Stimulated activated CD4-positive, alpha-beta T cell treated with anti-CD3 and anti-CD28 coated beads, TNF-alpha, amount 100 ng/mL, for 4 hours (primary cell): ENCODE measurements at places on chromosomes 2 and 18.

DNA sequence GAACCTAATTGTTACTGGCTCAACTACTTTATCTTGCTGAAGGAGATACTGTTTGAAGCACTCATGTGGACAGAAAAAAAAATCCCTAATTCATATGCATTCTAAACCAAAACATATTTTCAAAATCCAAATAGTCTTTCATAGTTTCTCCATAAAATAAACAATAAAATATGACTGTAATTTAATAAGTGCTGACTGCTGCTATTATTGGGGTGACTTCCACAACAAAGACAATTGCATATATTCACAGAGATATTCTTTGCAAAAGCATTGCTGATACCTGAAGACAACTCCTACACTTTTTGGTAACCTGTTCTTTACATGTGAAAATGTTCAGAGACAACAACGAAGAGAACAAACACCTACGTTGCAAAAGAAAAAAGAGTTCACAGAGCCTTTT is 73.1 kb upstream of the RPE start:
- no peak for DNase-seq

GRCh38 chr18:42157420-42157819 is 202.4 kb downstream of the PIK3C3 start:
- no peak for DNase-seq

- no peak for DNase-seq
These were observed 3.7 kb upstream of the NRP2 start for GRCh38 chr2:205678541-205679142.

GRCh38 chr18:36419900-36420531 is 122.5 kb downstream of the FHOD3 start:
- no peak for DNase-seq

- no peak for DNase-seq
These were observed 29.1 kb downstream of the UXS1 start for GRCh38 chr2:106165029-106165428.

DNA sequence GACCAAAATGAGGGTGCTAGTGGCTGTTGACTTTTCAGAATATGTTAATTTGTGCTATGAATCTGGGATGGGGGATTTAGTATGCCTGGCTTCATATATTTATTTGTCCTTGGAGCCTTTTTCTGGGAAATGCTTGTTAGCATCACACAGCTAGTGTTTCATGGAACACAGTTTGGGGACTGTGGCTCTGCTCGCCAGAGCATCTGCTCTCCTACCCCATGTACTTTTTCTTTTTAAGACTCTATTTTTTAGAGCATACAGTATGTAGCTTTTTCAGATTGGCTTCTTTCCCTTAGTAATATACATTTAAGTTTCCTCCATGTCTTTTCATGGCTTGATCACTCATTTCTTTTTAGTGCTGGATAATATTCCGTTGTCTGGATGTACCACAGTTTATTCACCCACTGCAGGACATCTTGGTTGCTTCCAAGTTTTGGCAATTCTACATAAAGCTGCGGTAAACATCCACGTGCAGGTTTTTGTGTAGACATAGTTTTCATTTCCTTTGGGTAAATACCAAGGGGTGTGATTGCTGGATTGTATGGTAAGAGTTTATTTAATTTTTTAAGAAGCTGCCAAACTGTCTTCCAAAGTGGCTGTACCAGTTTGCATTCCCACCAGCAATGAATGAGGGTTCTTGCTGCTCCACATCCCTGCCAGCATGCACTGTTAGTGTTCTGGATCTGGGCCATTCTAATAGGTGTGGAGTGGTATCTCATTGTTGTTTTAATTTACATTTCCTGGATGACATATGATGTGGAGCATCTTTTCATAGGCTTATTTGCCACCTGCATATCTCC is 44.1 kb downstream of the EFR3B start:
- no peak for DNase-seq

- no peak for DNase-seq
These were observed 18.6 kb upstream of the PKDCC start for GRCh38 chr2:42029171-42029570.

- no peak for DNase-seq
These were observed 64.9 kb downstream of the C1D start for GRCh38 chr2:67997903-67998302.

- DNase-seq: peak; percentile 51
These were observed 246.3 kb downstream of the TNS1 start for GRCh38 chr2:217756375-217757107.

DNA sequence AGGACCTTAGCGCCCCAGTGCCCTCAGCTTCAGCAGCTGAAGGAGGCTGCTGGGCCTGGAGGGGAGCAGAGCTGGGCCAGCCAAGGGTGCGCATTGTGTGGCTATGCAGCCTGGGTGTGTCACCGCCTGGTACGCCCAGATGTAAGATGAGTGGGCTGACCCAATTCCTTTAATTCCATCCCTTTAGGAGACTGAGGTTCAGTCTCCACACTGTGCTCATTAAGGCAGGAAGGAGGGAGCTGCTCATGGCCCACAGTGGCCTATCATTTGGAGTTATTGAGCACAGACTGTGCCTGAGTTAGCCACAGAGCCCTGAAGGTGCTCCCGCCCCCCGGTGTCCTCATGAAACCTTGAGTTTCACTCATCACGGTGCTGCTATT is 194.1 kb upstream of the GLI2 start:
- DNase-seq: no peak

DNA sequence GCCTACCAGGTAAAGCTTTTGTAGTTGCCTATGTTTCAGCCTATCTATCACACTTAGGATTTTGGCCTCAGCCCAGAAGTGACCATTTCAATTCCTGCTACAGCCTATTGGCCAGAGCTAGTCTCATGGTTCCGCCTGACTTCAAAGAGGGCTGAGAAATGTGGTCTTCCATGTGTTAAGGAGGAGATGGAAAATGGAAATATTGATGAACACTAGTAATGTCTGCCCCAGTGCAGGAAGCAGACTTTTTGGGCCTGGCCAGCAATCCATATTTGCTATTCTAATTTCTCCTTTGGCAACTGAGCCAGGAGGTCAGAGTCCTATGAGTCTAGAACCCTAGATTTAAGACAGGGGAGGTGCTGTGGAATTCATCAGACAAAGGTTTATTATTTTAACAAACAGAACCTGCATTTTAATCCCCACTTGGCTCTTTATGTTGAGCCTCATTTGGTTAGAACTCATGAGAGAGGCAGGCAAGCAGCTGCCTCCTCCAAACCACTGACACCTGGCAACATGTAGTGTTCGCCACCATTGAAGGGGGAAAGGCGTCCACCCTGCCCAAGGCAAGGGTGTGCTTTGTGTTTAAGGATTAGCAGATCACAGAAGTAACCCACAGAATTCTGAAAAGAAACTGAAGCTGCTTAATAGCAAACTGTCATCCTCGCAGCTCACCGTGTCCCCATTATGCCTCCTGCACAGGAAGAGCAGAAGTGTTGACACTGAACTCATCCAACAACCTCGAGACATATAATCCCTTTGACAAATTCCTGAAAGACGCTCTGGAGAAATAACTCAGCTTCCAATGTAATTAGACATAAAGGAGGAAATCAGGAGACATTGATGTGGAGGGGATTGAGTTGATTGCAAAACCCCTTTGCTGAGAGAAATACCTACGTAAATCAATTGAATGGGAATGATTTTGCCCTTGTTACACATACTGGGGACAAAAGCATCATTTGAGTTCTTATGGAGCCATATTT is 47.7 kb upstream of the SCG2 start:
- no peak for DNase-seq

DNA sequence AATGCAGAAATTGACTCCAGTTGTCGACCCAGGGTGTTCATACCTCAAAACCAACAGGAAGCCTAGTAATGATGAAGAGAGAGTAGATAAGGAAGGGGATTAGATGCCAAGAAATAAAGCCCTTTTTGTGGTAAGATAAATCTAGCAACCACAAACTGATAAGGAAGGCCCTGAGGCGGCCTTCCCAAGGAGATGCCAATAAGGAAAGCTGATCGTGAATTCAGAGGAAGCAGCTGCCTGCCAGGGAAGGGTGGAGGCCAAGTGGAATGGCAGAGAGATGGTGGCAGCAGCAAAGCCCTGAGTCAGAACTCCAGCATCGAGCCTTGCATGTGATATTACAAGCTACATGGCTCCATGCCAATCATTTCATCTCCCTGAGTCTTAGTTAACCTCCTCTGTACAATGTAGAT is 126.3 kb downstream of the IRS1 start:
- DNase-seq: no peak

GRCh38 chr2:169462896-169463695 is 16.2 kb upstream of the BBS5 start:
- no peak for DNase-seq

DNA sequence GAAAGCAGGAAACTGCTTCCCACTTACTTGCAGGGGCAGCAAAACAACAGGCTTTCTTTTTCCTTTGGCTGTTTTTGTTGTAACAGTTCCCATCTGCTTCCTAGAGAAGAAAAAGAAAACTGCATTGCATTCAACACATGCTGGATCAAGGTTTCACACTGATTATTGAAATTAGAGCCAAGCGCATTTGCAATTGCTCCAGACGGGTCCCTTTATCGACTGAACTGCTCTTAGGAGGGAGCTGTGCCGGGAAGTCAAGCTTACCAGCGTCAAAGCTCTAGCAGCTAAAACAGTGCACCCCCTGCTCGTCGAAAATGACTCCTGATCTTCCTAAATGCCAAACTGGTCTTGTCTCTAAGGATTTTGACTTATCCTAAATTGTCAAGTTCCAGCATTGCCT is 164.0 kb upstream of the SESTD1 start:
- DNase-seq: no peak

DNA sequence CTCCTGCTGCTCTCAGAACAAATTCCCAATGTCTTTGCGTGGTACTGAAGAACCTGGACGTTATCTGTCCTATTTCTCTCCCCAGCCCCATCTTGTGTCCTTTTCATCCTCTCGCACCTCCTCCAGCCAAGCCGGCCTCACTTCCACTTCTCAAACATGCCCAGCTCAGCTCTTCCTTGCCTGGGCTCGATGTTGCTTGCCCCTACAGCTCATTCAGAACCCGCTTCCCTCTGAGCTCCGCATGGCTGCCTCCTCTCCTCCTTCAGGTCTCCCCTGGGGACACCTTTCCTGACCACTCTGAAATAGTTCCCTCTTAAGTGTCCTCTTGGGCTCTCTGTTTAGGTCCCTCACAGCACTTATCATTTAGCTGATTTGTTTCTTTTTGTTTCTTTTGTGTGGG is 6.7 kb upstream of the SMARCAL1 start:
- DNase-seq: no peak

DNA sequence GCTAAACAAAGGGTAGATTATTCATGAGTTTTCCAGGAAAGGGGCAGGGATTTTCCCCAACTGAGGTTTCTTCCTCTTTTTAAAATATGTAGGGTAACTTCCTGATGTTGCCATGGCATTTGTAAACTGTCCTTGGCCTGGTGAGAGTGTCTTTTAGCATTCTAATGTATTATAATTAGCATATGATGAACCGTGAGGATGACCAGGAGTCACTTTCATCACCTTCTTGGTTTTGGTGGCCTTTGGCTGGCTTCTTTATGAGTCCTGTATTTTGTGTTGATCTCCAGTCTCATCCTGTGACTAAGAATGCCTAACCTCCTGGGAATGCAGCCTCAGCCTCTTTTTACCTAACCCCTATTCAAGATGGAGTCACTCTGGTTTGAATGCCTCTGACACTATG is 391.0 kb upstream of the LINC00305 start:
- no peak for DNase-seq

DNA sequence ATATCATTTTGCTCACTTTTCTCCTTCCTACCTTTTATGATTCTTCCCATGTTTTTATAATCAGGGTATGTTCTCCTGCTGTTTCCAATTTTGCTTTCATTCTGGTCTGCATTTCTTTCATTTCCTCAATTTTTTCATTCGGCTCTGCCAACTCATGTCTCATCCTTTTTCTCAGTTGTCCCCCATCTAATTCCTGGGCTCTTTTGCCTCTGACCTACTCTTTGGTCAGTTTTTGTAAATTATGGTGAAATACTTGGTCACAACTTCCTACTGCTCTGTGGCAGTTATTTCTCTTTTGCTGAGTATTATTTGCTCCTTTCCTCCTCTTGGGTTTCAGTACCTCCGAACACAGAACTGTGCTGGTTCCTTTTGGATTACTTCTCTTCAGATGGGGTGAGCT is 27.5 kb downstream of the MYO7B start:
- no peak for DNase-seq
